GM13977 (cell line): ENCODE measurements at places on chromosomes 2 and 18.

GRCh38 chr2:121398853-121399252 is 113.9 kb upstream of the TFCP2L1 start:
- no peak for DNase-seq

GRCh38 chr2:46377101-46377581 is 79.9 kb downstream of the EPAS1 start:
- no peak for DNase-seq

DNA sequence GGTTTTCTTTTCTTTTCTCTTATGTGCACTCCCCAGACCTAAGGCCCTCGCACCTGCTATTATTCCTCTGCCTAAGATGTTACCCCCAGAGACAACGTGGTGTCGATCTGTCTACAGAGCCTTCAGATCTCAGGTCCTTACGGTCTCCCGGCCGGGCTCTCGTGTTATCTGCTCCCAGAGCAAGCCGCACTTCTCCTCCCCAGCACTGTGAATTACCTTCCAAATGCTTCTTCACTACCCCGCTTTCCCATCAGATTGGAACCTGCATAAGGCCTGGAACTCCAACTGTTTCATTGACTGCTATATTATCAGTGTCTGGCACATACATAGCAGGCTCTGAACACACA is 71.2 kb upstream of the ODC1 start:
- no peak for DNase-seq

- DNase-seq, result no peak
These were observed 9.9 kb downstream of the NCAPH start for GRCh38 chr2:96345438-96345837.
